RPMI7951 (cell line): ENCODE measurements at places on chromosomes 1 and 21.

DNA sequence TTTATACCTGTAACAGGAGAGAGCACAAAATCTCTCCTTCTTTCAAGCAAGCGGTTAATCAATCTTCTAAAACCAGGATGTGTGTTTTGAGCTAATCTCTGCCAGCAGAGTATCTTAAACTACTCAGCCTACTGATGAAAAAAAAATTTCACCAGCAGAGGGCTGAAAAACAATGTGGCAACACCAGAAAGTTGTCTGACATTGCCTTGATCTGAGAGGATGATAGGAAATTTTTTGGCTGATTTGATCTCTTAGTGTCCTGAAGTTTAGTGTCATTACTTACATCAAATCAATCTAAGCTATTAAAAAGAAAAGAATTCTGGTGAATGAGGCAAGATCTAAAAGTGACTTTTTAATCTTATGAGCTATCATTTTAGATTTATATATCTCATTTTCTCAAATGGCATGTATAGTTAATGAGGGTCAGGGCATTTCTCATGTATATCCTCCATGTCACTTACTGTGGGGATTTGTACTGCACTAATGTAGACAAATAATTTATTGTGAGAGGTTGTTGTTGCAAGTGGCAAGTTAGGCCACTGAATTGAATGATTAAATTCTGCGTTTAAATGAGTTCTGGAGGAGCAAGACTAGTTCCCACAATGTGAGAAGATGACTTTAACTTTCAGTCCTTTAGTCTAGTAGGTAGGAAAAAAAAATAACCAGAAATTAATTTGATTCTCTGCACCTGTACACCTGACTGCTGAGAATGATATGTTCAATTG is 10.9 kb downstream of the ADAMTS1 start:
- peak; percentile 15 for DNase-seq

- DNase-seq, result no peak
These were observed 70.4 kb downstream of the MRPS6 start for GRCh38 chr21:34143685-34144182.

- no peak for DNase-seq
These were observed 6.8 kb downstream of the IKBKE start for GRCh38 chr1:206477110-206477509.

- DNase-seq, result no peak
These were observed 5.7 kb downstream of the TRIM46 start for GRCh38 chr1:155179112-155180031.

- DNase-seq, result no peak
These were observed 187.4 kb downstream of the DISC1 start for GRCh38 chr1:231814021-231814420.

- no peak for DNase-seq
These were observed 96.5 kb downstream of the SMYD2 start for GRCh38 chr1:214377485-214377884.

DNA sequence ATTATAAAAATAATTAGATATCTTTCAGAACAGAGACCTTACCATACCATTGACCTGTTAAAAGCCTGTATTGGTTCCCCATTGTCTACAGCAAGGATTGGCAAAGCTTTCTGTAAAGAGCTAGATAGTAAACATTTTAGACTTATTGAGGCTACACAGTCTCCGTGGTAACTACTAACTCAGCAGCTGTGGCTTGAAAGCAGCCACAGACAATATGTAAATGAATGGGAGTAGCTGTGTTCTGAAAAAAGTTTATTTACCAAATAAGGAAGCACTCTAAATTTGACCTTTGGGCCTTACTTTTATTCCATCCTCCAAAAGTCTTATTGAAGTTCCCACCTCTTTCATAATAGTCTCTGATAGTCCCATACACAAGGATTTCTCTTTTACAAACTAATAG is 39.7 kb downstream of the NUP210L start:
- no peak for DNase-seq

GRCh38 chr1:3899754-3900149 is 320 bp downstream of the C1orf174 start:
- peak; percentile 23 for DNase-seq
